H1 (cell line): ENCODE measurements at places on chromosomes 3 and 15. TPM values are rescaled to one million over a fixed set of nuclear protein-coding genes. Genes with fewer than 3 reads are reported as not detected.
A peak's percentile ranks its signal among the peaks of the same experiment; 100 is the strongest.

DNA sequence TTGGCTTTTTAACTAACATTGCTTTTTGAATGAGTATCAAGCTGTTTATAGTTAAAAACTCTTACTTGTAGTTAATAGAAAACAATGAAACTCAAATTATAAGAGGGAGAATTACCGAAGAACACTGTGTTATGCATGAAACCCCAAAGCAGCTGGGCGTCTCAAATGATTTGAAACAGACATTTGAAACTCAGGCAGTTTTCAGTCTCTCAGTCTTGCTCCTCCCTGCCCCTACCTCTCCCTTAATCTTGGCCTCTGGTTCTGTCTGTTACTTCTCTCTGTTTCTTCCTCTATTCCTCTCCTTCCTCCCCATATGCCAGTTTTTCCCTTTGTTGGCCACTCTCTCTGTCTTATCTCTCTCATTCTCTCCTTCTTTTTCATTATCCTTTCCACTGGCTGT lies 118.3 kb upstream of the SYNPR start:
- no peak for DNase-seq

SLC7A14 gene
- 0.95 and 2.4 TPM in 2 replicates for total RNA-seq

- no peak for DNase-seq
These were observed 13.7 kb downstream of the PXK start for GRCh38 chr3:58346368-58346767.

CCR9 gene
- total RNA-seq, result not detected in 2 replicates

- peak; percentile 10 for DNase-seq
These were observed 63.2 kb downstream of the IQGAP1 start for GRCh38 chr15:90451053-90451850.

DNA sequence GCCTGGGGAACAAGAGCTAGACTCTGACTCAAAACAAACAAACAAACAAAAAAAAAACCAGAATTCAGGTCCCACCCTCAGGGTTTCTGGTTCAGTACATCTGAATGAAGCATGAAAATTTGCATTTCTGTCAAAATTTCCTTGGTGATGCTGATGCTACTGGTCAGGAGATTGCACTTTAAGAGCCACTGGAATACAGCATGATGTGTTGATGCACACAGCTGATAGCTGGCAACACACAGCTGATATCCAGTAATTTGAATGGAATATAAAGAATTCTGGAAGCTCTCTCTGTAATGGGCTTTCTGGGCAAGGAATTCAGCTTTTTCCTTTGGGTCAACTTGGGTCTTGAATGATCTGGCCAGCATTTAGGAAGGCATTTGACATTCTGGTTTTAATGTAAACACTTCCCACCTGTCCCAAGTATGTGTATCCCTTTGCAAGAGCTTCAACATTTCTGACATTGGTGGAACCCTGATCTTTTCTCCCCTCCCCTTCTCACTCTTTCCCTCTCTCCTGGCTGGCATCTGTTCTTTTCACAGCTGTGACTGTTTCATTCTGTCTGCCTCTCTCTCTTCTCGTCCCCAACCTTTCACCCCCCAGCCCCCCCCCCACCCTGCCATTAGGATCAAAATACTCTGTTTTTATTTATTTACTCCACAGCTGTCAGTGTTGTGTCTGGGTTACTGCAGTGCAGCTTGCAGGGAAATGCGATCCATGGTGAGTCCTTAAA lies 189.5 kb downstream of the TPRG1 start:
- DNase-seq, result no peak

DNA sequence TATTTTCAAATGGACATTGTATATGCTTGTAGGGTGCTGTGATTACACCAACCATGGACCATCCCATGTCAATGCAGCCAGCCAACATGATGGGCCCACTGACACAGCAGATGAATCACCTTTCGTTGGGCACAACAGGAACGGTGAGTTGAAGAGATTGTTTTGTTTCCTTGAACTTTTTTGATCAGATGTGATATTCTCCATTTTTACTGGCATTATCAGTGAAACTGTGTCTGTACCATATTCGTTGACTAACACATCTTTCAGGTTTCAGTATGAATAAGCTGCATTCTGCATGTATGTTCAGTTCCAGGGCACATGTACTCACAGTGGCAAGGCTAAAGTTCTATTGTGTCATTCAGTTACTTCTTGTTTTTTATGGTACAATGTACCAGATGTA lies 655.2 kb downstream of the RBMS3 start:
- DNase-seq, result no peak

- no peak for DNase-seq
These were observed 173.6 kb upstream of the PFN2 start for GRCh38 chr3:150144191-150144708.

DNA sequence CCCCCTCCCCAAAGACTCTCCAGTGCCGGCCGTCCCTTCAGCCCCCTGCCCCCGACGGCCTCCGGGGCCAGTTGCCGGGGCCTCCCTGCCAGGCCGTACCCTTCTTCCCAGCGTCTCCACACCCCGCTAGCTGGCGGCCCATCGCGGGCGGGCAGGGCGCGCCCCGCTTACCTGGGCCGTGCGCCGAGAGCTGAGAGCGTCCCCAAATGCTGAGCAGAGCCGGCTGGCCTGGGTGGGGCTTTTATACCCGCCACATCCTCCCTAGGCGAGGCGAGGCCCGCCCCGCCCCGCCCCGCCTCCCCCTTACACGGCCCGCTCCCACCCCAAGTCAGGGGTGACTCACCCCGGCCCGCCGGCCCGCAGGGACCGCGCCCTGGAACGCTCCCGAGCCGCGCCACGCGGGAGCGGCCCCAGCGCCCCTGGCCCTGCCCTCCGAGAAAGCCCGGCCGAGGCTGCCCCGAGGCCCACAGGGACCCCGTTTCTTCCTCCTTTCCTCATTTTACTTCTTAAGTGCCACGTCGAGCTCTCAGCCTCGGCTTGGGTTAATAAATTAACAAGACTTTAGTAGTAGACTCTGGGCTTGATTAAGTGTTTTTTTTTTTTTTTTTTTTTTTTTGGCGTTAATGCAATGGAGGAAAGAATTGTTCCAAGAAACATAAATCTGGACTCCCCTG lies at the start of gene ANXA2:
Gene ANXA2 (minus strand): TSS at position 215 of the 674 bp plus-strand sequence. CDS start 11,911 bp downstream, outside the sequence.
- peak; percentile 79 for DNase-seq

STIMATE gene
- 22.1 and 23.0 TPM in 2 replicates for total RNA-seq

DNA sequence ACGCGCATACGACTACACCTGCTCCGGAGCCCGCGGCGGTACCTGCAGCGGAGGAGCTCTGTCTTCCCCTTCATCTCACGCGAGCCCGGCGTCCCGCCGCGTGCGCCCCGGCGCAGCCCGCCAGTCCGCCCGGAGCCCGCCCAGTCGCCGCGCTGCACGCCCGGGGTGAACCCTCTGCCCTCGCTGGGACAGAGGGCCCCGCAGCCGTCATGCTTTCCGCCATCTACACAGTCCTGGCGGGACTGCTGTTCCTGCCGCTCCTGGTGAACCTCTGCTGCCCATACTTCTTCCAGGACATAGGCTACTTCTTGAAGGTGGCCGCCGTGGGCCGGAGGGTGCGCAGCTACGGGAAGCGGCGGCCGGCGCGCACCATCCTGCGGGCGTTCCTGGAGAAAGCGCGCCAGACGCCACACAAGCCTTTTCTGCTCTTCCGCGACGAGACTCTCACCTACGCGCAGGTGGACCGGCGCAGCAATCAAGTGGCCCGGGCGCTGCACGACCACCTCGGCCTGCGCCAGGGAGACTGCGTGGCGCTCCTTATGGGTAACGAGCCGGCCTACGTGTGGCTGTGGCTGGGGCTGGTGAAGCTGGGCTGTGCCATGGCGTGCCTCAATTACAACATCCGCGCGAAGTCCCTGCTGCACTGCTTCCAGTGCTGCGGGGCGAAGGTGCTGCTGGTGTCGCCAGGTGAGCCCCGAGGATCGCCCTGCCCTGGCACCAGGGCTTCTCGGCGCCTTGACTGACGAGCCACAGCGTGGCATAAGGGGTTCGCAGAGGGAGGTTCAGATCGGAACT lies 420 bp downstream of the SLC27A2 start:
- peak; percentile 85 for DNase-seq

- no peak for DNase-seq
These were observed 31.0 kb downstream of the FSTL1 start for GRCh38 chr3:120419797-120420196.

- DNase-seq, result no peak
These were observed 49.1 kb downstream of the TLNRD1 start for GRCh38 chr15:81049835-81050234.

- no peak for DNase-seq
These were observed 115.8 kb downstream of the FBXL22 start for GRCh38 chr15:63712828-63713520.
